ENCODE measurements at places on chromosomes 3 and 15.

- DNase-seq: no peak
Observed at GRCh38 chr3:41424543-41425300, 225.4 kb downstream of the CTNNB1 start.

GRCh38 chr3:71695000-71695482 is 30.2 kb downstream of the EIF4E3 start:
- no peak for DNase-seq

GRCh38 chr3:13927295-13927694 is 47.4 kb upstream of the WNT7A start:
- DNase-seq: no peak

- DNase-seq: no peak
Observed at GRCh38 chr3:61605589-61606175, 44.3 kb downstream of the PTPRG start.

- no peak for DNase-seq
Observed at GRCh38 chr3:13115576-13115910, 42.3 kb upstream of the IQSEC1 start.

DNA sequence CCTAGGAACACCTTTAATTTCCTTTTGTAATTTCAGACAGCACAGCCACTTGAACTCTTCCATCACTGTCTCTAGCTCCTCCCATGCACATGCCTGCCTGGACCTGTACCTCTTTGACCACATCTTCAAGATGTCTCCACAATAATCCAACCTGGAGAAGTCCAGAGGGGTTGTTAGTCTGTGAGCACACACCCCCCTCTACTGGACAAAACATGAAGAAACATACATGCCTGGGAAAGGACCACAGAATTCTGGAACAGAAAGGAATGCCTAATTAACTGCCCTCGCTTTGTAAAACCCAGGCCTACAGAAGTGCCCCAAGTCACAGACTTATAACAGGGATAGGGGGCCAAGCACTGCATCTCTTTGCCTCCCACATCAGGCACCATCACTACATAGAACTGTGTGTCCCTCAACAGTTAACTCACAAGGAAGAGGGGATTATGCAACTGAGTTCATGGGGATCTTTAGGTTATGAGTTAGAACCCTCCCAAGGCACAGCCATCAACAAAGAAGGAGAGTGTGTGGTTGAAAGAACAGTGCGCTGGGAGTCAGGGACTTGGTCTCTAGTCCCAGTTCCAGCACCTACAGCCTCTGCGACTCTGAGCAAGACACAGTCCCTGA is 61.7 kb downstream of the FMN1 start:
- DNase-seq: no peak

DNA sequence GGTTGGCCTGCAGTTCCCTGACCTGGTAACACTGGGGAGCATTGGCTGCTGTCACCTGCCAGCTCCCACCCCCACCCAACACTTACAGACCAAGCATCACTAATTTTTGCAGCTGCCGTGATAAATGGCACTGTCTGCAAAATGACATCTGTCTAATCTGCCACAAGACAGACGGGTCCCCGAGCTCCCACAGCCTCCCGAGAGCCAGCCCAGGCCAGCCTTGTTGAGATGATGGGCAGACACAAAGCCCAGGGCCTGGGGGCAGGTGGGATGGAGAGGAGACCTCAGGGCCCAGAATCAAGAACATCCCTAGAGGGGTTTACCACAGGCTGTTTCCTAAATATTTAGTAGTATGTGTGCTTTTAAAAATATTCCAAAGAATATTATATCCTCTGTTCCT is 203.4 kb downstream of the TBC1D2B start:
- no peak for DNase-seq
